ENCODE measurements at places on chromosomes 13 and 19. TPM values are rescaled to one million over a fixed set of nuclear protein-coding genes. Genes with fewer than 3 reads are reported as not detected.

Gene WDR88
- total RNA-seq = not detected

DNA sequence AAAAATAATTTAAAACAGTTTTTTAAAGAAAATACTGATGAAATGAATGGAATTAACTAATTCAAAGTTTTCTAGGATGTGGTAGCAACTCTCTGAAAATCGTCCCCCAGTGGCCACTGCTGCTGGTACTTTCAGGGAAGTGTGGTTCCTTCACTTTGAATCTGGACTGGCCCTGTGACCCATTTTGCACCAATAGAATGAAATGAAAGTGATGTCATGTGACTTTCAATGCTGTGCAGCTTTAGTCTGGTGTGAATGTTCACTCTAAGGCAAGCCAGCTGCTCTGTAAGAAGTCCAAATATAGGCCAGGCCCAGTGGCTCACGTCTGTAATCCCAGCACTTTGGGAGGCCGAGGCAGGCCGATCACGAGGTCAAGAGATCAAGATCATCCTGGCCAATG lies 26.4 kb upstream of the HNRNPA1L2 start:
- no peak for DNase-seq

GRCh38 chr19:5050905-5051304 lies 82.0 kb downstream of the KDM4B start:
- no peak for DNase-seq

DNA sequence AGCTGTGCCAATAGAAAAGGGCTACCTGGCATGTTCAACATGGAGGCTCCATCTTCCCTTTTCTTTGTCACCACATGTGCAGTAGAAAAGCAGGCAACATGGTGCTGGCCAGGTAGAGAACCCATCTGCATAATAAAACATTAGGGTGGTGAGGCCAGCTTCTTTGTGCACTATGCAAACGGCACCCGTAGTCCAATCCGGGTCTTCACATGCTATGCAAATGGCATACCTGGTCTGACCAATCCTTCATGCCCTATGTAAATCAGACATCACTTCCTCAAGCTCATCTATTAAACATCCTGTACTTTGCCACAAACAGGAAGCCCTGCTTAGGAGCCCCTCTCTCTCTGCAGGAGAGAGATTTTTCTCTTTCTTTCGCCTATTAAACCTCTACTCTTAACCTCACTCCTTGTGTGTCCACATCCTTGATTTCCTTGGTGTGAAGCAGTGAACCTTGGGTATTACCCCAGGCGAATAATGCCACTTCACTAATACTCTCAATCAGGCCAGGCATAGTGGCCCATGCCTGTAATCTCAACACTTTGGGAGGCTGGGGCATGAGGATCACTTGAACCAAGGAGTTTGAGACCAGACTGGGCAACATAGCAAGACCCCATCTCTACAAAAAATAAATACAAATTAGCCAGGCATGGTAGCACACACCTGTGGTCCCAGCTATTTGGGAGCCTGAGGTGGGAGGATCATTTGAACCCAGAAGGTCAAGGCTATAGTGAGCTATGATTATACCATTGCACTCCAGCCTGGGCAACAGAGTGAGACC lies 111.3 kb upstream of the MRI1 start:
- no peak for DNase-seq

- DNase-seq = no peak
Measured at GRCh38 chr19:12526542-12526941, 24.7 kb downstream of the ZNF564 start.

Gene TUBB4A
- 0.40 TPM for total RNA-seq

- no peak for DNase-seq
Measured at GRCh38 chr13:45231305-45231704, 30.5 kb upstream of the KCTD4 start.

- no peak for DNase-seq
Measured at GRCh38 chr13:38879786-38880185, 110.8 kb downstream of the STOML3 start.

Gene IZUMO4
- total RNA-seq = 4.3 TPM

Gene ZNF333
- total RNA-seq = 10.5 TPM

- DNase-seq = peak; percentile 93
Measured at GRCh38 chr19:41951686-41952172, 7.4 kb downstream of the RABAC1 start.

GRCh38 chr13:98564204-98564603 lies 12.7 kb downstream of the STK24 start:
- no peak for DNase-seq

- no peak for DNase-seq
Measured at GRCh38 chr13:36061621-36062020, 69.6 kb downstream of the DCLK1 start.

Gene APC2
- total RNA-seq = 0.08 TPM

DNA sequence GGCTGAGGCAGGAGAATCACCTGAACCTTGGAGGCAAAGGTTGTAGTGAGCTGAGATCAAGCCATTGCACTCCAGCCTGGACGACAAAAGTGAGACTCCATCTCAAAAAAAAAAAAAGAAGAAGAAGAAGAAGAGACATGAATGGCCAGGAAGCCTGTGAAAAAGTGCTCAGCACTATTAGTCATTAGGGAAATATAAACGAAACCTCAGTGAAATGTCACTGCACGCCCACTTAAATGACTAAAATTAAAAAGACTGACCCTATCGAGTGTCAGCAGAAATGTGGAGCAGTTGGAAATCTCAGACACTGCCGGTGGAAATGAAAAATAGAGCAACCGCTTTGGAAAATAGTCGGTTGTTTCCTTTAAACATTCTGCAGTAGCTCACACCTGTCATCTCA lies 5.5 kb upstream of the TYROBP start:
- no peak for DNase-seq

GRCh38 chr13:80680786-80681366 lies 339.9 kb upstream of the SPRY2 start:
- no peak for DNase-seq

- DNase-seq = no peak
Measured at GRCh38 chr13:78364711-78365110, 238.6 kb downstream of the POU4F1 start.

Gene TMEM59L
- total RNA-seq = 3.0 TPM

Gene B3GNT8
- 3.9 TPM for total RNA-seq

- DNase-seq = no peak
Measured at GRCh38 chr19:55088543-55089341, 13.1 kb downstream of the EPS8L1 start.

GRCh38 chr13:27959976-27960361 lies 9.1 kb downstream of the CDX2 start:
- no peak for DNase-seq

DNA sequence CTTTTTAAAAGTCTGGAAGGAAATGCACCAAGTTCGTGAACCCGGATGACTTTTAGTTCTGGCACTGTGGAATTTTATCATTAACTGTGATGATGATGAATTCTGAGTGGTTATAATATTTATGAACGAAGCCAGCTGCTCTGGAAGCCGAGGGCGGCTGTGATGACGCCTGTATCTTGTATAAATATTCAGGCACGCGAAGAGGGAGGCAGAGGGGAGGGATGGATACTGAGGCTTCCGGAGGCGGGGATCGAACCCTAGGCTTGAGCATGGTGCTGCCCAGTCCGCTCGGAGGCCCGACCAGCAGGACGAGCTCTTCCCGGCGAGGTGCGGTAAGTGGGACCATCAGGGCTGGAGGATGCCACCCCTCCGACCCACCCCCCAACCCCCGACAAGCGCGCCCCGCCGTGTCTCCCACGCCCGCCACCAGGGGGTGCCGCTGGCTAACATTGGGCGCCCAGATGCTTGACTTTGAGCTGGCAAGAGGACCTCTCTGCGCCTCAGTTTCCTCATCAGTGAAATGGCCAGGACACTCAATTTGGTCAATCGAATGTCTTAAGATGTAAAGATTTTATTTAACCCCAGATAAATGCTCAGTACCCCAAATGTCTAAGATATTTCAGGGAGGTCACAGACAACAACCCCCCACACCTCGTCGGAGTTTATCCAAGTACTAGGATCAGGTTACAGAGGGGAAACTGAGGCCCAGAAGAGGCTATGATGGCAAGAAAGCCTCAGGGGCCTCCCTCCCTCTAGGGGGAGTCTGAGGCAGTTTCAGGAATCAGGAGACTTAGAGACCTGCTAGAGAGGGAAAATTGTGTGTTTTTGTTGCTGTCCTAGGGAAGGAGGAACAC lies 4.5 kb upstream of the RAB3A start:
- peak; percentile 76 for DNase-seq

Gene ZNF146
- 38.6 TPM for total RNA-seq

Gene CYP4F22
- total RNA-seq = not detected

DNA sequence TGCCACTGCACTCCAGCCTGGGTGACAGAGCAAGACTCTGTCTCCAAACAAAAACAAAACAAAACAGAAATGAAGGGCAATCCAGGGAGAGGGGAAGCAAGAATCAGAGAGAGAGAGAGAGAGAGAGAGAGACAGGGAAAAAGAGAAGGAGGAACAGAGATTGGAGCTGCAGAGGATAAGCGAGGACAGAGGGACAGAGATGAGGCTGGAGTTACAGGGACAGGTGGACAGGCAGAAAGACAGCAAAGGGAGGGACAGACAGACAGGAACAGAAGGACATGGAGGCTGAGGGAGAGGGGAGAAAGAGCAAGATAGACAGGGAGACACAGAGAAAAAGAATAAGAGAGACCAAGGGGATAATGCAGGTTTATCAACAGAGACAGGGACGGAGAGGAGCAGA lies 1.3 kb upstream of the CRX start:
- no peak for DNase-seq

Gene ICAM1
- total RNA-seq = 9.8 TPM

Gene C13orf46
- total RNA-seq = 0.40 TPM

Gene URAD
- not detected for total RNA-seq

- DNase-seq = no peak
Measured at GRCh38 chr19:2806736-2807378, 12.8 kb upstream of the ZNF554 start.

DNA sequence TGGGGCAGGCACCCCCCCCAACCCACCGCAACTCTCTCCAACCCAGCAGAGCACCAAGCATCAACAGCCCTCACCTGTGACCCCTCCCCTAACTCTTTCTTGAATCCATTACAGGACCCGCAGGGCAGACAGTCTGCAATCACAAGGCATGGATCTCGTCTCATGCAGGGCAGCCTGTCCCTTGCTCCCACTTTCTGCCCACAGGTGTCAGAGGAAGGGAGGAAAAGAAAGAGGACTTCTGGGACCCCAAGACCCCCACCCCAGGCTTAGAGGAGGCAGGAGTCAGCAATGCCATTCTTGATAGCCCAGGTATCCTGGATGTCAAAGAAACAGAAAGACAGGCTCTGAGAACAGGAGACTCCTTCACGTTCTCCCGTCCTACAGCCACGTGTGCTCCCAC lies 47.4 kb upstream of the TUBGCP3 start:
- peak; percentile 66 for DNase-seq

- DNase-seq = no peak
Measured at GRCh38 chr19:54606230-54606629, 12.8 kb downstream of the LILRA1 start.

Gene KLK2
- total RNA-seq = not detected

DNA sequence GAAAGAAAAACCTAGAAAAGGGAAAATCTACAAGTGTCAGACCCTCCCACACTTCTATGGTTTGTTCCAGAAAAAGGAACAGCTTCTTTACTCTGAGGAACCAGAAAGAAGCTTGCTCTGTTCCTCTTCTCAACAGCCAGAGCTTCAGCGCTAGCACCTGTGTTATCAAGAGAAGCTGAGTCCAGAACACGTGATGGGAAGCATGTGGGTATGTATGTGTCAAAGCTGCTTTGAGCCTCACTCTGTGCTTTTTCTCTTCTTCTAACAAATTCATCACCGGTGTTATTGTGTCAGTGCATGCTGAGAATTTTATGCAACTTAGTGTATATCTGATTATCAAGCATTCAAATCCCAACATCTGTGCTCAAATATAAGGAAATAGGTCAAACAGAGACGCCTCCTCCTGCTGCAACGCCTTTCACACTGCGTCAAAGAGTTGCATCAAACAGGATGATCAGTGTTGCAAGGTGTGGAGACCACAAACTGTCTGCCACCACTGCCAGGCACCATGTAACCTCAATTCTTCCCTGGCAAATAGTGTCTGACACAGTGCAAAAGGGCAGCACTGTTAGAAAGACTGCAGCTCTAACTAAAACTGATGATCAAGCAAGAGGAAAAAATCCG lies 83.9 kb downstream of the LRRC63 start:
- DNase-seq = peak; percentile 80

GRCh38 chr19:2631213-2631821 lies 71.2 kb downstream of the GNG7 start:
- DNase-seq = no peak

GRCh38 chr19:16595097-16595496 lies 22.9 kb upstream of the SLC35E1 start:
- DNase-seq = no peak

Gene SMIM17
- total RNA-seq = not detected

Gene ZNF415
- 20.9 TPM for total RNA-seq

Gene NLRP12
- total RNA-seq = 0.57 TPM

- DNase-seq = peak; percentile 47
Measured at GRCh38 chr19:29293736-29294342, 80.9 kb upstream of the UQCRFS1 start.

GRCh38 chr19:40717880-40718773 lies 1.2 kb downstream of the ITPKC start:
- DNase-seq = no peak

DNA sequence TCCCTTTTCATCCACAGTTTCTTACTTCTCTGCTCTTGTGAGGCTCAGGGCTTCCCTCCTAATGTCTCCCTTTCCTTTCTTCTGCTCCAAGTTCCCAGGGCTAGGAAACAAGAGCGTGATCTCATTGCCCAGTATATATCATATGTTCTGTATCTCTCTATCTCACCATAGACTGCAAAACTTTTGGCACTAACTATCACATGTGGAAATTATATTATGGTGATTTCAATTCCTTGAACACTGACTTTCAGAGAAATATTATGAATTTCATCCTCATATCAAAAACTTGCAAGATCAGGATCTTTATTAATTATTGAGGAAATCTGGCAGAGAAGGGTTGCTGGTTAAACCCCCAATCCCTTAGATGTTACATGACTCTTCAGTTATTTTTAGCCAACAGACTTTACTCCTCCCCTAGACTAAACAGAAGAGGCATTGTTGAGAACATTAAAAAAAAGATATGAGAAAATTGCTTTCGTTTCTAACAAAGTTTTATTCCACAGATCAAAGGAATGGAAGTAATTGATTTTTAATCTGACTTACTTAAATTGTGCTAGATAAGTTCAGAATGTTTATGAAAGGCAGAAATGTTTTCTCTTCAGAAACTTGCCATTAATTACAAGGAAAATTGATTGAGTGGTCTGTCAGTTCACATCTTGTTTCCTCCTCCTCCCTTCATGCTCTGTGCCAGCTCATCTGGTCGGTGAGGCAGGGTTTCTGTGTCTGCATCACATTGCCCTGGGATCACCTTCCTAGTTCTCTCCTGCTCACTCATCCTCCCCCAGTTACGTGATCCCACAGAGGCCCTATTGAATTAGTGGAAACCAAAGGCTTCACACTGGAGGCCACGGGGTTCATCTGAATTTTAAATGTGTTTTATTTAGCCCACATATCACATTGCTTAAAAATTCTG lies 378.5 kb downstream of the LMO7 start:
- DNase-seq = no peak

GRCh38 chr19:42247640-42248199 lies 5.3 kb upstream of the GSK3A start:
- no peak for DNase-seq

Gene ZNF540
- total RNA-seq = 4.5 TPM

GRCh38 chr19:50896591-50897190 lies 14.5 kb downstream of the KLK4 start:
- no peak for DNase-seq

Gene OR10H3
- total RNA-seq = not detected

All from cardiac septum (tissue), 1 donor.